ENCODE measurements at places on chromosomes 16 and 17.

DNA sequence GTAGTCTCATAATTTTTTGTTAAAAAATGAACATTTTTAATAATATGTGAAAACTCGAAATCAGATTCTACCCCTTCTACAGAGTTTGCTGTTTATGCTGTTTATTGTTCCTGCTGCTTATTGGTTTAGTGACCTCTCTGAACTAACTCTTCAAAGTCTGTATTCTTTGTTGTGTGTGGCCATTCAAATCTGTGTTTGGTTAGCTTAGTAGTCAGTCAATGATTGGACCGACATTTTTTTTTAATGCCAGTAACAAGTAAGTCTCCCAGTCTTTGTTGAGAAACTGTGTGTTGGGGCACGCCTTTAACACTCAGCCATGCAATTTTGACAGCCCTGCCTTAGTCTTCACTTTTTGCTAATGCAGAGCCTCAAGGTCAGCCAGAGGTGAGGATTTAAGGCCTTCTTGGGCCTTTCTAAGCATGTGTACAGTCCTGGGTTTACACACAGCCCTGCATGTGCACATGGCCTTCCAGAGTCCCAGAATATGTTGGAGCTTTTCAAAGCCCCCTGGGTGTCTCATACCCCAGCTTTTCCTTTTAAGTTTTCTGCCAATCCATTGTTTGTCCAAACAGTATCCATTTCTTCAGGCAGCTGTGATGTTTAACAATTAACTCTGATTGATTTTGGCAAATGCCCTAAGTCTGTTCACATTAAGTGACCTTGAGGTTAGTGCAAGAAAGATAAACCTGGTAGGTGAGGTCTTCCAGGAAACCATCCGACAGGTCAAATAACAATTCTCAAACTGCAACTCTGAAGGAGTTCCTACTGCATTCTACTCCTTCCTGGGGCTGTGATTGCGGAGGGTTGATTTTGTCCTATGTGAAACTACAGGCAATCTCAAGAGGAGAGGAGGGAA, 389.3 kb downstream of the PMP22 start:
- DNase-seq: no peak

GRCh38 chr17:81090361-81091136, 55.6 kb downstream of the BAIAP2 start:
- DNase-seq: no peak

DNA sequence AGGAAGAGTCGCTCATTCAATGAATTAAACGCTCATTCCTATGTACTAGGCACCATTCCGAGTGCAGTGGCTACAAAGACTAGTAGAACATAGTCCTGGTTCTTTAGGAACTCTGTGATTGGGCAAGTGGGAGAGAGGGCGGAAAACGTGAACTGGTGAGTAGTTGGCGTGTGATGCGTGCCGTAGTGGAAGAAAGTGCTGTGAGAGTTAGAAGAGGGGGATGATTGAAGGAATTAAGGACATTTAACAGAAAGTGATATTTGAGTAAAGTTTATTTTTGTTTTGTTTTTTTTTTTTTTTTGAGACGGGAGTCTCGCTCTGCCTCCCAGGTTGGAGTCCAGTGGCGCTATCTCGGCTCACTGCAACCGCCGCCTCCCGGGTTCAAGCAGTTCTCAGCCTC, 7.9 kb upstream of the SLFN14 start:
- no peak for DNase-seq

- DNase-seq: no peak
These were observed 29.4 kb downstream of the CHD9 start for GRCh38 chr16:53084141-53084541.

DNA sequence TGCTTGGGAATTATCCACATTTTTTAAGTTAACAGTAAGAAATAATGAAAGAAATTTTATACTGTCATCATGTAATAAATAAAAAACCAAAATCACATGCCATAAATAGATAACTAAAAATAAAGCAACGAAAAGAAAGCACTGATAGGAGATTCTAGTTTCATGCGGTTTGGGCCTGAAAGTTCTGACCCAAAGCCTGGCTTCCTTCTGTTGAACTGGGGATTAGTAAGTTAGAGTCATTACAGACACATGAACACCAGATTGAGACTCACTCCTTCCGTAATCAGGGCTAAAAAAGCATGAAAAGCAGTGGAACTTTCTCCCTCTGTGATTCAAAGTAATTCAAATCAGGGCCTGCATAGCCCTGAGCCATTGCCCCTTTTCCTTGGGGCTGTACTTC, 13.2 kb upstream of the SLC6A2 start:
- no peak for DNase-seq

- DNase-seq: no peak
These were observed 3.1 kb downstream of the ADAD2 start for GRCh38 chr16:84194018-84194417.

DNA sequence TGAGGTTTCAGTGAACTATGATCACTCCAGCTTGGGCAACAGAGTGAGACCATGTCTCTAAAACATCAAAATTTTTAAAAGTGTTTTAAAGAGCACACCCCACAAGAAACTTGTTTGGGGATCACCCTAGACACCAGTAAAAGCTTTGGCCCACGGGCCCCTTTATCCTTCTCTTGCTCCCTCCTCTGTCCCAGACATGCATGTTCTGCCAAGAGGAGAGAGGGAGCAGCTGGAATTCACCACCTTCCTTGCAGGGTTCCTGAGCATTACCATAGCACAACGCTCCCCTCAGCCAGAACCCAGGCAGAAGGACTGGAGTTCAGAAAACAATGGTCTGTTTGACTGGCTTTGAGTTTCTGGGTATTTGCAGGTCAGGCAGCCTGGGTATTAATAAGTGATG, 214.3 kb upstream of the CDH5 start:
- DNase-seq: no peak

DNA sequence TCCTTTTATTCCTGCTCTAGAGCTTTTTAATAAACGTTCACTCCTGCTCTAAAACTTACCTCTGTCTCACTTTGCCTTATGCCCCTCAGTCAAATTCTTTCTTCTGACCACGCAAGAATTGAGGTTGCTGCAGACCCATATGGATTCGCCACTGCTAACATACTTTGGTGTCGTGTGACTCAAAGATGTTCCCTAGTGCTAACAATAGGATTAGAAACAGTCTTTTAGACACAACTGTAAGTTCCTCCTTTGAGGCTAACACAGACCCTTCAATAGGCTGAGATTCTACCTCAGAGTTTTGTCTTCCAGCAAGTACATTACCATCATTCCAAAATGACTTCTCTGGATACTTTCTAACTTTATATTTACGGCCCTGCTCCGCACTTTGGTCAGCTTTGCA, 149.5 kb upstream of the COX10 start:
- DNase-seq: no peak

- DNase-seq: no peak
These were observed 22.5 kb downstream of the XPO6 start for GRCh38 chr16:28189245-28189644.

GRCh38 chr16:1438229-1439057, 5.9 kb downstream of the CCDC154 start:
- DNase-seq: no peak

DNA sequence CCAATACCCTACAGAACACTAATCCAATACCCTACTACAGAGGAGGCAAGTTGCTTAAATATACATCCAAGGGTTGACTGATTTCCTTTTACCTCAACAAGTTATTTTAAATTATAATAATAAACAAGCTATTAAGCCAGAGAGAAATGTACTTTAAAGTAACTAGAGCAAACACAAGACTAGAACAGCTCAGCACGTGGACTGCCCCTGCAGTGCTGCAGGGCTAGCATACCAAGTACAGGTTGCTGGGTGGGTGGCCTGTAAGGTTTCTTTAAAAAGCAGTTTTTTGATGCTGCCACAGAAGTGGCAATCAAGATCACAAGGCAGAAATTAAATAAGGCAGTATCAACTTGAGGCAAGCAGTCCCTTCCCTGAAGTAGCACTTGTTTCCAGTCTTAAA, 63.5 kb downstream of the PARN start:
- DNase-seq: no peak

DNA sequence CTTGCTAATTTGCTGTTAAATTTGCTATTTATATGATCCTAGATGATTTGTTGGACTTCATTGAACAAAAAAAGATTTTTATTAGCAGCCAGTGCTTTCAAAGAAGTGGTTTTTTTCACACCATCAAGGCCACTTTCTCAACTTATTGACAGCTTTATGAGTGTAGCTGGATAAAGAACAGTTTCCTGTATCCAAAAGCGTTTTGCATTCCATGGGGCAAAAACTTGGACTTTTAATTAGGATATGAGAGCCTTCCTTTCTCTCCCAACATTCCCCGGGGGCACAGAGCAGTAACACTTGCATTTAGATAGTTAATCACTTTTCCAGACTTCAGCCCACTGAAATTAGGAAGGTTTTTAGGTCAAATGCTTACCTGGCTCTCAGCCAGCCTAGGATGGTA, 177.1 kb upstream of the ELAC2 start:
- DNase-seq: no peak

- no peak for DNase-seq
These were observed 480.1 kb downstream of the SOX9 start for GRCh38 chr17:72600934-72601333.

- no peak for DNase-seq
These were observed 691 bp upstream of the TMEM98 start for GRCh38 chr17:32927201-32927723.

- DNase-seq: no peak
These were observed 8.6 kb downstream of the SENP3 start for GRCh38 chr17:7570351-7570750.

- no peak for DNase-seq
These were observed 205.7 kb upstream of the CPHXL start for GRCh38 chr16:75931970-75932369.

GRCh38 chr17:62605588-62605987, 21.9 kb upstream of the MRC2 start:
- no peak for DNase-seq

GRCh38 chr17:45029758-45030423, 21.5 kb downstream of the DCAKD start:
- DNase-seq: no peak

- peak; percentile 20 for DNase-seq
These were observed 23.9 kb downstream of the ARHGAP27 start for GRCh38 chr17:45408611-45409421.

GRCh38 chr17:38867968-38868816, 1.7 kb upstream of the LASP1 start:
- DNase-seq: peak; percentile 61

DNA sequence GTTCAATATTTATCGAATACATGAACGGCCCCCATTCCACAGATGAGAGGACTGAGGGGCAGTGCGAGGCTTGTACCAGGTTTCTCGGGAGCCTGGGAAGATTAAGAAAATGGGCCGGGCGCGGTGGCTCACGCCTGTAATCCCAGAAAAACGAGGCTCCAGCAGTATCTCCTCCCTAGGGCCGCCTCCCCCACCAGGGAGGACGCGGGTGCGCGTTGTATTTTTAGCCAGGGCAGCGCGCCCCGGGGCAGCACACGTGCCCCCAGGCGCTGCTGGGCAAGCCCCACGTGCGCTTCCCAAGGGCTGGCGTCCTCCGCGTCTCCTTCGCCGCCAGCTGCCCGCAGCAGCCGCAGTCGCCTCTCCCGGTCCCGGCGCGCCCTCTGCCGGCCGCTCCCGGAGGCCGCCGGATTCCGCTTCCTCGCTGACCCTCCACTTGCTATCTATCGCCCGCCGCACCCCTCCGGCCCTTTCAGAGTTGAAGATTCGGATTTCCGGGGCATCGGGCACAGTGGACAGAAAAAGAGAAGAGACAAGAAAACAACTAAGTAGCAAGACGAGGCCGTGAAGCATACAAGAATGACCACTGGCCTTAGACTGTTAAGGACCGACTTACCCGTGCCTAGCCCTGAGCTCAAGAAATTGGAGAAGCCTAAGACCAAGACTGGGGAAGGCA, 1.9 kb upstream of the YBX2 start:
- peak; percentile 84 for DNase-seq

DNA sequence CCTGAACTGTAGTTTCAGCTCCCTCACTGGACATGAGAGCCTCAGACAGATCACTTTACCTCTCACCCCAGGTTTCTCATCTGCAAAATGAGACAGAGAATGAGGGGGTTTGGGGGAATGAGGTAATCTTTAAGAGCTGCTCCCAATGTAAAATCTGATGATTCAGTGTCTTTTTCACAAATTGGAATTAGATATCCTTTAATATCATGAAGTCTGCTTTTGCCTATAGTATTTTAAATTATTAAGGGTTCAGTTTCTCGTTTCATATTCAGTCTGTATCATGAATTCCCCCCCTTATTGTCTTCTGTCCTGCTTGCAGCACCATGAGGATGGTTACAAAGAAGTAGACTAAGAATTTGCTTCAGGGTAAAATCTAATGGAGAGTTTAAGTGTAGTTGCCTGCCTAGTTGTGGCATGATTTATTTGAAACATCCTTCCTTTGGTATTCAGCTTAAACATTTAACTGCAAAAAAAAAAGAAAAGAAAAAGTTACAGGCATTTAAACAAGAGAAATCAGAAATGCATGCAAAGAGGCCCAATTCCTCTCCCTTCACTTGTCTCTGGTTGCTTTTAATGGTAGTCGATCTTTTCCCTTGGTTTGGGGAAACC, 77.3 kb downstream of the WNT3 start:
- no peak for DNase-seq
